Transverse colon (tissue), 4 donors: ENCODE measurements at places on chromosomes 3 and 15.

GRCh38 chr3:188153437-188154013 lies 432 bp upstream of the LPP start:
- no peaks in the 10 kb centered on the region for H3K27me3 ChIP-seq
- H3K4me1 ChIP-seq: peaks cover 54% of the 10 kb centered on the region
- peak overlapping the region; percentile 80 for H3K4me3 ChIP-seq
- peak; percentile 83 for DNase-seq
- peak overlapping the region; percentile 97 for H3K27ac ChIP-seq

GRCh38 chr3:109178708-109179107 lies 42.2 kb downstream of the C3orf85 start:
- H3K27me3 ChIP-seq: no peaks in the 10 kb centered on the region
- no peak for DNase-seq
- H3K4me1 ChIP-seq: no peaks in the 10 kb centered on the region
- H3K4me3 ChIP-seq: no peak overlapping the region

- peak; percentile 81 for DNase-seq
- H3K36me3 ChIP-seq: no peaks in the 10 kb centered on the region
- peak within 1 kb of the TSS; percentile 33 for H3K4me3 ChIP-seq
- peaks cover 5% of the 10 kb centered on the region for H3K4me1 ChIP-seq
Measured at GRCh38 chr15:65304381-65305149, at the start of gene RNU5B-1. TSS of gene RNU5B-1 (plus strand) at chr15:65304677.

DNA sequence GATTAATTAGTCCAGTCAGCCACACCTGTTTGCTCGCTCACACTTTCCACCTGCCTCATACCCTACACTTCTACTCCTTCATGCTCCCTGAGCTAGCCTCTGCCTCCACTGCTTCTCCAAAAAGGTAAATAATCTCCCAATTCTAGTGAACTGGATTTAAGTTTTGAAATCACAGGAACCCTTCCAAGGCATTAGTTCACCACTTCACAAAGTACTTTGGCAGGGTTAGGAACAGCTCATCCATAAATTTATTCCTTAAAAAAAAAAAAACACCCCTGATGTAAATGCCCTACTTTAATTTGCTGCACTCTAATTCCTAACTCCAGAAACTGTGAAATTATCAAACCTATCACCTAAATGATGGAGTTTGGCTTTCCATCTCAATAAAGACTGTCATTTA lies 58.3 kb downstream of the GADL1 start:
- no peak overlapping the region for H3K4me3 ChIP-seq
- no peaks in the 10 kb centered on the region for H3K4me1 ChIP-seq
- no peaks in the 10 kb centered on the region for H3K36me3 ChIP-seq

- H3K27me3 ChIP-seq: no peaks in the 10 kb centered on the region
- H3K36me3 ChIP-seq: no peaks in the 10 kb centered on the region
- no peak overlapping the region for H3K4me3 ChIP-seq
- peaks cover 11% of the 10 kb centered on the region for H3K4me1 ChIP-seq
- no peak for DNase-seq
Measured at GRCh38 chr15:63439536-63440264, 58.1 kb upstream of the CA12 start.

GRCh38 chr3:144553301-144553700 lies 581.7 kb downstream of the DIPK2A start:
- H3K27ac ChIP-seq: no peak overlapping the region
- no peaks in the 10 kb centered on the region for H3K4me1 ChIP-seq
- no peaks in the 10 kb centered on the region for H3K36me3 ChIP-seq
- no peak overlapping the region for H3K4me3 ChIP-seq

DNA sequence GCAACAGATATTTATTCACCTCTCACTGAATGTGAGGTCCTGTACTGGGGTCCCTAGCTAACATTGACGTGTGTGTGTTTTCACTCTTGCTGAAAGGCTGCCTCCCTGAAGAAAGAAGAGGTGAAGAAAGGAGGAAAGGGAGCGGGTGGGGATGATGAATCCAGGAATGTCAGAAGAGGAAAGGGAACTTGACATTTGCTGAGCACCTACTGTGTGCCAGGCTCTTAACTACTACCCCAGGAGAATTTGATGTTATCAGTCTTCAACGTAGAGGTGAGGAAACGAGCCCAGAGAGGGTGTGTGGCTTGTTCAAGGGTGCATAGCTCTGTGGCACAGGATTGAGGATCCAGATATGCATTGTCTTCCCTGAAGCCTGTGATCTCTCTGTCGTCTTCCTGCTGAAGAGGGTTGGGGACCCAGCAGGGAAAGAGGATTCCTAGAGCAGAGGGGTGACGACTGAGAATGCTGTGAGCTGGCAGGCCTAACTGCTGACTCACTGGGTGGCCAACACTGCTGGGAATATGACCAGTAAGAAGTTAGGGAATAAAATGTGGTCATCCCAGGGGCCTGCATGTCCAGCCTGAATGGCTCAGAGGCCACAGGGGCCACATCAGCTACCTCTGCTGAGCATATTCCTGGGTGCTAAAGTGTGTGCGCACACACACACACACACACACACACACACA lies 6.6 kb upstream of the ATP2B2 start:
- H3K27ac ChIP-seq: no peak overlapping the region
- no peak for DNase-seq
- no peak overlapping the region for H3K4me3 ChIP-seq
- H3K4me1 ChIP-seq: no peaks in the 10 kb centered on the region
- peaks cover 3% of the 10 kb centered on the region for H3K27me3 ChIP-seq

DNA sequence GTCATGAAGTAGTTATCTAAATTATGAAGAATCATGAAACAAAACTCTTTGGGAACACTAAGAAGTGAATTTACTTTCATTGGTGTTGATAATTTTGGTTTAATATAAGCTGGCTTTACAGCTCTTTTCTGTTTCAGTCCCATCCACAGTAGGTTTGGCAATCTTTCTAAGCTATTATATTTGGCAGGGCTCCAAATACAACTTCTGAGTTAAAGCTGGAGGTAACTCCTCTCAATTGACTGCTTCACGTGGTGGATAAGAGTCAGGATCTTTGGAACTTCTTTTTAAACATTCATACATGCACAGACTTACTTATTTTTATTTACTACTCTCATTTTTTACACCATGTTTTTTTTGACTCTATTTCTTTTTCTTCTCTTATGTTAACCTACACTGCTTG lies 106.5 kb upstream of the EPHA3 start:
- H3K4me3 ChIP-seq: no peak overlapping the region
- H3K27me3 ChIP-seq: no peaks in the 10 kb centered on the region
- no peak for DNase-seq
- H3K36me3 ChIP-seq: no peaks in the 10 kb centered on the region
